Breast epithelium (tissue), 4 donors: ENCODE measurements at places on chromosomes 2 and 18.

GRCh38 chr2:201235860-201236811 lies 24.2 kb upstream of the CASP8 start:
- no peak for DNase-seq

DNA sequence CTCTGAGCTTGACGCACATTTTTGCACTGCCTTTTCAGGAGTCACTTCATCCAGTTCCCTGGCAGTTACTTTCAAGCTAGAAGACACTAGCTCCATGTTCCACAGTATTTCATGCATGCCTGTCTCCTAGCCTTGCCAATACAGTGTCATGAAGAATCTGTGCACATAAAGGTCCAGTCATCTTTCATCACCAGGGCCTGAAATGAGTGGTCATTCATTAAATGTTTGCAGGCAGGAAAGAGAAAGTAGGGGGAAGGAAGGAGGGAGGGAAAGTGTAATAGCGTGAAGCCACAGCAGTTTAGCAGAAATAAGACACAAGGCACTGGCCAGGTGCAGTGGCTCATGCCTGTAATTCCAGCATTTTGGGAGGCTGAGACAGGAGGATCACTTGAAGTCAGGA lies 92.4 kb upstream of the COPS8 start:
- no peak for DNase-seq

- DNase-seq = no peak
These were observed 60.7 kb downstream of the TTC27 start for GRCh38 chr2:32688541-32688940.

GRCh38 chr18:55833543-55833942 lies 245.6 kb upstream of the TCF4 start:
- no peak for DNase-seq

DNA sequence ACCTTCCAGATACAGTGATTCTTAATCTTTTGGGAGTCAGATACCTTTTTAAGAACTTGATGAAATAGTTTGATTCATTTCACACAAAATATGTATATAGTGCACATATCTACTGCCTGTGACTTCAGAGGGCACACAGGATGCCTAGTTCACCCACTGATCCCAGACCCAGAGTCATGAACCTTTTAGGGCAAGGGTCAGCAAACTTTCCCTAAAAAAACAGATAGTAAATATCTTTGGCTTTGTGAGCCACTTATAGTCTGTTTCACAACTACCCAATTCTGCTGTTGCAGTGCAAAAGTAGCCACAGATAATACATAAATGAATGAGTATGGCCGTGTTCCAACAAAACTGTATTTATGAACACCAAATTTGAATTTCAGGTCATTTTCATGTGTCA lies 124.9 kb downstream of the ANKRD44 start:
- DNase-seq = no peak

DNA sequence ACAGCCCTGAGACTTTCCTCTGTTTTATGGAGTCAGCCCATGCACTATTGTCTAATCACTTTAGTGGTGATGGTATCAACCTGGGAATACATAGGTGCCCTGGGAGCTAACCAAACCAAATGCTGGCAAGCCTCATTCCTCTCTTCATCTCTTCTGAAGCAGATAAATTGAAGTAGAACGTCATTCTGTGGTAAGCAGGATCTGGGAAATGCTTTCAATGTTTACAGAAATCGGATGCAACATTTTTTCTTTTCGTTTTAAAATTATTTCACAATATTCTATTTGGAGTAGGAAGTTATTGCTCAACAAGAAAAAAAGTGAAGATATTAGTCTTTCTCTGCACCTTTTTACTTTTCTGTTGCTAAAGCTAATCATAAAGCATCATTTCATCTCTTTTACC lies 114.2 kb downstream of the RBMS1 start:
- no peak for DNase-seq

DNA sequence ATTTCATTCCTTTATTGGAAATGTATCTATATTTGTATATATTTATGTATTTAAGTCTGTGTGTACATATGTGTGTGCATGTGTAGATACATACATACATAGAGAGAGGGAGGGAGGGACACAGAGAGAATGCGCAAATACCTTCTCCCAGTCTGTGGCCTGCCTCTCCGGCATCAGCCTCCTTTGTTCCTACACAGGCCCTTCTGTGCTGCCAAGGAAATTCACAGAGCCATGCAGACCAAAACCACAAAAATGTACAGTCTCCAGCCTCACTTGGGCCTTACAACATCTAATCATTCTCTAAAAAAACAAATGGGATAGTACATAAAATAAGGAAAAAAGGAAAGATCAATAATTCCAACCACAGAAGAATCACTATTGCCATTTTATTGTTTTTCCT lies 8.8 kb upstream of the CRACDL start:
- DNase-seq = no peak

DNA sequence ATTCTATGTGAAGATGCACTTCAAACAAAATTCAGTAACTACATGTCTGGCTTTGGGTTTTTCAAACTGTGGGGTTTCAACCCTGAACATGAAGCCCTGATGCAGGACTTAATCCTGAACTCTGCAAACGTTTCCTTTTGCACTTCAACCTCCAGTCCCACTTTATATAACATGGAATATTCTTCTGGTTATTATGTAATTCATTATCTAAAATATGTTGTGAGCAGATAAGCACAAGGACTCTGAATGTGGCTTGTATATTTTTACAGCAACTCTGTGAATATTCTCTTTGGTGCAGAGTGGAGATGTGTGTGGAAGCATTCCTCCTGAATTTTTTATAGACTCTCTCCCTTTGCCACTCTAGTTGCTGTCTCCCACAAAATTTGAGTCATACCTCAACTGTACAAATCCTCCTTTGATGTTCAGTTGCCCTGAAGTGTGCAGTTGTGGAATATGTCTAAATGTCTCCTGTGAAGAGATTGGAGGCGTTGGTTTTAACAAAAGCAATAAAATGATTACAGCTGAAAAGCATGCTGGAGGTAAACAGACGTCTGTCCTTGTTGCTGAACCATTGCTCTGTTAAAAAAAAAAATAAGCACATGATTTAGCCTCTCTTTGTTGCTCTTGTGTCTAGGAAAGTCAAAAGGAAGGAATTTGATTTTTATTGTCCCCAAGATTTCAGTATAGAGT lies 205.1 kb upstream of the NRP2 start:
- DNase-seq = no peak

DNA sequence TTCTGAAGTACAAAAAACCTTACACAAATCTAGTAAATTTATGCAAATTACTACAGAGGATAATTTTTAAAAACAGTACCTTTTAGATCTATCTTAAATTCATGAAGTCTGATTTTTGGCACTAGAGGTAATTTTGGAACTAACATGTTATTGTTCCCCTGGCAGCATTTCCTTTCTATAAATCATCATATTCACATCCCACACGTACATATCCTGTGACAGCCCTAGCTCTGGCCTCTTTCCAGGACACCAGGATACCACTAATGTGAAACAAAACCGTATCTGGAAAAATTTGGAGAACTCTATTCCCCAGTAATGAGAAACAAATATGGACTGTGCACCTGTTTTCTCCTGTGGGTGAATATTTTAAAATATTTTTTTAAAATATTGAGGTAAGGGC lies 14.0 kb upstream of the BIRC6 start:
- no peak for DNase-seq

DNA sequence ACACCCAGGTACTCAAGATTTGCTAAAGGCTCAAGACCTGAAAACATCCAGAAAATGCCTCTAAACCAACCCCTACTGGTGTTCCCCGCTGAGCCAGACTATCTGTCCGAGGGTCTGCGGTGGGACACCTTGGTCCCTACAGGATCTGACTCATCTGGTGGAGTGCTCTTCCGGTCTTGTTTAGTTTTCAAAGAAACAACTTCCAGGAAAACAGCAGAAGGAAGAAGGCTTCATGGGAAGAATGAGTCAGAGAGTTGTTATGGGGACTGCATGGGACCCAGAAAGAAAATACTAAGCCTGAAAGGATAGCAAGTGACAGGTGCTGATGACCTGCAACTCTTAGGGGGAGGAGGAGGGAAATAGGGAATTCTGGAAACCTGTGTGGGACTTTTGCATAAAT lies 41.3 kb downstream of the ZFP36L2 start:
- DNase-seq = no peak
